ENCODE measurements at places on chromosomes 13 and 19. TPM values are rescaled to one million over a fixed set of nuclear protein-coding genes. Genes with fewer than 3 reads are reported as not detected.

OR7C1 gene
- not detected for total RNA-seq

MYH14 gene
- 3.2 TPM for total RNA-seq

UPK1A gene
- total RNA-seq, result not detected

ZNF471 gene
- 1.4 TPM for total RNA-seq

MYBPC2 gene
- not detected for total RNA-seq

SPACA4 gene
- total RNA-seq, result not detected

ZNF155 gene
- 2.4 TPM for total RNA-seq

GNG7 gene
- 0.60 TPM for total RNA-seq

KLF2 gene
- 0.23 TPM for total RNA-seq

KIR2DL4 gene
- not detected for total RNA-seq

KLK14 gene
- not detected for total RNA-seq

ZNF540 gene
- total RNA-seq, result 0.46 TPM

LRP3 gene
- 11.7 TPM for total RNA-seq

CDC37 gene
- total RNA-seq, result 132 TPM

ERVK3-1 gene
- total RNA-seq, result 96.6 TPM

All from H4 (cell line).